ENCODE measurements at places on chromosomes 7 and 10.

GRCh38 chr7:148701414-148701813, 2.7 kb downstream of the CUL1 start:
- DNase-seq, result no peak

- no peak for DNase-seq
Observed at GRCh38 chr10:104906112-104906511, 265.0 kb downstream of the SORCS3 start.

GRCh38 chr7:98341106-98341505, 59.6 kb downstream of the BRI3 start:
- no peak for DNase-seq

DNA sequence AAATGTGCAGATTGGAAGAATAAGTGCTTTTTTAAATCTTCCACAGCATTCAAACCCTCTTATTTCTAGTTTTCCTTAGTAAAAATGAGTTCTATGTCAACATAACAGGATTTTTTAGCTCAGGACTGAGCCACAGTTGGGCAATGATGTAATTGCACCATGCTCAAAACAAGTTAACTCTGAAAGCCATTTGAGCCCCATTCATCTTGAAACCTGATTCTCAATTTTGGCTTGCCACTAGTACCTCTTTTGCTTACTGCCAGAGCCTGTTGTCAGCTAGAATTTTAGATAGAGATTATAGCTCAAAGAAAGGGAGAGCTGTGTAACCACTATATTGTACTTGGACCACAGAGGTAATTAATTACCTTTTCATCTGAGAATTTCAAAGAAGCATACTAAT, 1028.5 kb upstream of the PHF14 start:
- no peak for DNase-seq

DNA sequence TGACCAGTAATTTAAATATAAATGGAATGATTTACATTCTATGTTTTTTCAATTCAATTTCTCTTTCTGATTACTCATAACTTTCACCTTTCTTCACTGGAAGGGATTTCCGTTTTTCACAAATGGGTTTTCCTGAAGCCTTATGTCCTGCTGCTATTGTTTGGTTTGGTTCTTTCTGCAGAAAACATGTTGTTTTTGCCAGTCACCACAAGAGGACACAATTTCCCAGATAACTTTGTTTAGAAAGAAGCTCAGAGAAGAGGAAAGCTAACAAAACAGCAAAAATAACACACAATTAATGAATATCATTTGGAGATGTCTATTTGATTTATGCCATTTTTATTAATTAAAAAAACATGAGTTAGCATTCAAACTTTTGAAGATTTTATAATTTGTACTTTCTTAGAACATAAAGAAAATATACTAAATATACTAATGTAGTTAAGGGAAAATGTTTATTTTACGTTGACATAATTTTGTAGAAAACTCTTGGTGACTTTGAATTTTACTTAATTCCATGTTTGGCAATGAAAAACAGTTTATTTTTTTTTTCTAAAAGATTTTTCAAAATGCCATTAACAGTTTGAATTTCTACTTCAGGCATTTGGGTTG, 4.6 kb upstream of the TWIST1 start:
- no peak for DNase-seq

DNA sequence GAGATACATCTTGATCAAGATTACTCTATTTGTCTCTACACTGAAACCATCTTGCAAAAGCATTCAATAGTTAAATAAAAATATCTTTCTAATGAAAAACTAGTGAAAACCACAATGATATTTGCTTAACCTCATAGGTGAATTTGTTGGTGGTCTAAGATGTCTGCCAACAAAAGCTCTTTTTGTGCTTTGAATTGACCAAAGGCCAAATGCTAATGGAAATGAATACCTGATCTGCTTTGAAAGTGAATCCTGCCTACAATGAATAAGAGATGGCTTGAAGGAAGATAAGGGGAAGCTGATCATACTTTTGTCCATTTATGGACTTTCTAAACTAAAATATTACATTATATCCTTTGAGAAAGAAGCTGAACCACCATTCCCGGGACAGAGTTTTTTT, 228.9 kb upstream of the ETV1 start:
- no peak for DNase-seq

DNA sequence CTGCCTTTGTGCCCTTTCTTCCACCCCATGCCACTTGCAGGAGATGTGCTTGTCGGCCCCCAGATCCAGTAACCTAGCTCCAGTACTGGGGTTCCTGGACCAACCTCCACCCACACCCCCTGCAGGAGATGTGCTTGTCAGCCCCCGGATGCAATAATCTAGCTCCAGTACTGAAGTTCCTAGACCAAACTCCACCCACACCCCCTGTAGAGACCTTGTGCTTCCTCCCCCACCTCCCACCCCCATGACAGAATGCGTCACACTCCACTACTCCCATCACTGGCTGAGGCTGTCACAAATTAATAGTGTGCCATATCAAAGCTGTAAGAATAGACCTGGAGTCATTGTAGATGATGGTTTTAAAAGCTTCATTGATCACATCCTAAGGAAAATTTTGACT, 185.0 kb downstream of the BICC1 start:
- DNase-seq, result no peak

- no peak for DNase-seq
Observed at GRCh38 chr7:18202315-18203045, 174.8 kb upstream of the PRPS1L1 start.

GRCh38 chr7:120834726-120835125, 23.2 kb downstream of the TSPAN12 start:
- DNase-seq, result no peak

- no peak for DNase-seq
Observed at GRCh38 chr10:1672001-1672781, 65.1 kb downstream of the ADARB2 start.

DNA sequence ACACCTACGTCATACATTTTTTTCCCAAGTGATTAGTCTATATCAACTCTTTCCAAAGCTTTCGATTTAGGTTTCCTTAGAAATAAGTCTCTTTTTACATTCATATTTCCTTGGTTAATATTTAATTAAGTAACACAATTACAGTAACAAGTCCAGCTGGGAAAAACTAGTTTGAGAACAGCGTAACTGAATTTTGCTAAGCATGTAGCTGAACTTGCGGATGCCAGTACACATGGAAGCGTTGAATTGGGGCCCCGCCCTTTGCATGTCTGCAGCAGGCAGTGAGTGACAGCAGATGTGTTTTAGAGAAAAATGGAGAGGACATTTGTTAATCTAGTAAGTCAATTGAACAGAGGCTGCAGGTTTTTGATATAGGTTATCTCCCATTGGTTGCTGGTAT, 72.5 kb downstream of the TAF3 start:
- DNase-seq, result no peak

DNA sequence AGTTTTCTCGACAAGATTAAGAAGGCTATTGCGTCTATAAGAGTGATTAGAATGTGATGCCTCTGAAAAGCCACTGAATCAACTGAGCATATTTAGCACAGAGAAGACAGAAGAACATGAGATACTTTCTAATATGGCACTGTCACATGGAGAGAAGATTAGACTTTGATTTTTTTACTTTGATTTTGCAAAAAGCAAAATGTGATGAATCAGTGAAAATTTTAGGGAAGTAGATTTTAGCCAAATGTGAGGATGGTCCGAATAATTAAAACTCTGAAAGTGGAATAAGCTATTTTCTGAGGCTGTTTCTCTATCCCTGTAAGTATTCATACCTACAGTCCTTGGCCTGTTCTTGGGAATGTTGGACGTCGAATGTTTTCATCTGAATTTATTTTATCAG, 11.8 kb downstream of the MDFIC start:
- no peak for DNase-seq

DNA sequence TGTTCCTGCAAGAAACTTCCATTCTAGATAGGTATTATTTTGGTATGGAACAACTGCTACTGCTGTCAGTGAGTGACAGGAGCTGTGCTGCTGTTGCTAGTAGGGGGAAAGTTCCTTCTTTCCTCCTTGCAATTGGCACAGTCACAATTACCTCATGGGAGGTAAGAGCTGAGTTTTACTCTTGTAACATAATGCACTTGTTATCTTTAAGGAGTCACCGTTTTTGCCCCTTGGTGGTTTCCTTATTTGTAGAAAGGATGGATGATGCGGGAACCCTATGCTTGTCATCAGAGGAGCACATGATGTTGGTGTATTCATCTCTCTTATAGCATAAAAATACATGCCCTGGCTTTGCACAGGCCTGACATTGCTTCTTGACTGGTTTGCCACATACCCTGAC, 234.7 kb upstream of the NPY start:
- no peak for DNase-seq

DNA sequence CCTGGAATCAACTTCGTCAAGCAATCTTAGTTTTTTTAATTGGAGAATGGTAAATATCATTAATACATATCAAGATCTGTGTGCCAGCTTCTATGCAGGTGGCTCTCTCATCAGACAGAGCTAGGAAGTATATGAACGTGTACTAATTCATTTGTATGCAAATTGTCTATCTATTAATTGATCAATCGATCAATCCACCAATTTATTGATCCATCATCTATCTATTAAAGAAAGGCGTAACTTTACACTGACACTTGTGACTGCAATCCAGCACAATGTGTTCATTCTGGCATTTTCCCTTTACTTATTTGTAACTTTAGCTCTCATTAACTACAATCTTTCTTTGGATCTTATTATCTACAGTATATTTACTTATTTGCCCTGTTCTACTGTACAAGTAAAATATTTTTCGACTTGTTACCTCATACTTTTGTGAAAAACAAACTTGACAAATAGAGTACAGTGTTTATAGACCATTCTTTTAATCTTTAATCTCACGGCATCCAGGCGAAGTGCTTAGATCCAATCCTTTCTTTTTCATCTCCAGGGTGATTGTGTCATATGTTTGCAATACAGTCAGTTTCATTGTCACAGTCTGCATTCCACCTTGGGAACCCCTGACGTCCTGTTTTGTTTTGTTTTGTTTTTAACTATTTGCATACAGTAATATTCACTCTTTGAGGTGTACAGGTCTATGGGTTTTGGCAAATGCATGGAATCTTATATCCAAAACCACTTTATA, 22.0 kb upstream of the GHRHR start:
- no peak for DNase-seq

DNA sequence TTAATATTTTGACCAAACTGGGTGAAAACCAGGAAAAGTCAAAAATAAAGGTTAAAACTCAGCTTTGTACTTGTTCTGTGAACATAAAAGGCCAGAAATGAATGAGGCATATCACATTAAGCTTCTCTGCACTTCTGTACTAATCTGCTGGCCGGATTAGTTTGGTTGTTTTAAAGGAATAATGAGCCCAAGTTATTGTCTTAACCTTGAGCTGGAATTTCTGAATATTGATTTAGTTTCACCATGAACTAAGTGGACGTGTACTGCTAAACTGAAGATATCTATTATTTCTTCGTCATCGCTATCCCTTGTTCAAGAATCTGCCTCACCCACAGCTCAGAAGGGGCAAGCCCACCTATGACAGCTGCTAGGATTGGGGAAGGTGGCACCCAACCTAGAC, 101.1 kb upstream of the FRMD4A start:
- no peak for DNase-seq

Data from ovary (tissue), 10 donors.